Omental fat pad (tissue), 4 donors: ENCODE measurements at places on chromosomes 13 and 19. TPM values are rescaled to one million over a fixed set of nuclear protein-coding genes. Genes with fewer than 3 reads are reported as not detected.

The LILRB3 gene
- total RNA-seq = 11.7 TPM

The PDCD5 gene
- 96.9 TPM for total RNA-seq

The MATK gene
- 29.3 TPM for total RNA-seq

DNA sequence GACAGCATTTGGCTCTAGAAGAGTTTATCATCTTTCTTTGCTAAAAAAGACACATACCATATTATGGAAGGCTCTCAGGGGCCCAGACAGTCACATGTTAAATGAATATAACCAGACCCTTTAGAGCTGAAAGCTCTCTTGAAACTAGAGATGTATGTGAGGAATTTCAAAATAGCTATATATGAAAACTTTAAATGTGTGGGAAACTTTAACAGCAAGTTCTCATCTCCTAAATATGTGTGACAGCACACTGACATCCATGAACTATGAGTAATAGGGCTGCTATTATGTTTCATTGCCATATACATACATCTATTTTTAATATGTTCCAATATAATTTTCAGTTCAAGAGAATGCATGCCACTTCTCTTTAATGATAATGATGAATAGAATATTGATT, 509.5 kb downstream of the GPC6 start:
- DNase-seq = no peak

DNA sequence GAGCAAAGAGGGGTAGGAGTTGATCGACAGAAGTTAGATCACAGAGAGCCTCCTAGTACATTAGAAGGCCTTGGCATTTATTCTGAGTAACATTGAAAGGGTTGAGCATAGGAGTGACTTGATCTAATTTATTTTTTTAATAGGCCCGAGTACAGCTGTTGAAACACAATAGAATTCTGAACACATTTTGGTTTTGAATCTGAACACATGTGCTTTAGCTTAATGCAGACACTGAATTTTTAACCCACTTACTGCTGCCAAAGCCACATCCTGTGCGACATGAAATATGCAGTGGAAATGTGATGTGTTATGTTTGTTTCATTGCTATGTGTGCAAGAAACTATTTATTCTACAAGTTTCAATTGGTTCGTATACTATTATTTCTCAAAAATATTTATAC, 1505.9 kb downstream of the PCDH9 start:
- no peak for DNase-seq

The AP1M2 gene
- total RNA-seq = 1.8 TPM

DNA sequence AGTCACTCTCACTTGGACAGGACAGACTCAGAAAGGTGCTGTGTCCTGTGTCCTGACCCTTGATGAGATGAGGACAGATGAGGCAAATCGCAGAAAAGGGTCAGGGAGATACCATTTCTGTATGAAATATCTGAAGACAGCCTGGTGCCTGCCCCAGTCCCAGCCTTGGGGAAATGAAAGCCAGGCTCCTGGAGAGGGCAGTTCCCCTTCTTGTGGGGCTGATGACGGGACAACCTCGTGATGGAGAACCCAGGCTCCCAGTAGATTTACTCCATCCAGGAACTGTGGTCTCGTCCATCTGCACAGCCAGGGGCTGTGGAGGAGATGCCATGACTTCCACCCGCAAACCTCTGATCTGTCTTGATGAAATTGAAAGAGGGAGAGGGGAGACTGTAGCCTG, 13.8 kb downstream of the LILRB1 start:
- DNase-seq = no peak

DNA sequence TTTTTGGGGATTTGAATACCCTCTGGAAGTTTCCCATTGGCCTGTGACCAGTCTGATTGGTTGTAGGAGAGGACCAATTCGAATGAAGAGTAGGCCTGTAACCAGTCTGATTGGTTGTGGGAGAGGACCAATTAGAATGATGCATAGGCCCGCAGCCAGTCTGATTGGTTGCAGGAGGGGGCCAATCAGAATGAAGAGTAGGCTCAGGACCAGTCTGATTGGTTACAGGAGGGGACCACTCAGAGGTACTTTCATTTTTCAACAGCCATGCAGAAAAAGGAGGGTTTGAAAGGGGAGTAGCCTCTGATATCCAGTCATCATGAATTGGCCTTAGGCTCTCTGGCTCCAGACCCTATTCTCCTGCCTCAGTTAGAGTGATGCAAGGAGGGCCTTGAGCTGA, 30.4 kb upstream of the SLC1A5 start:
- no peak for DNase-seq

The ZNF526 gene
- 6.0 TPM for total RNA-seq

DNA sequence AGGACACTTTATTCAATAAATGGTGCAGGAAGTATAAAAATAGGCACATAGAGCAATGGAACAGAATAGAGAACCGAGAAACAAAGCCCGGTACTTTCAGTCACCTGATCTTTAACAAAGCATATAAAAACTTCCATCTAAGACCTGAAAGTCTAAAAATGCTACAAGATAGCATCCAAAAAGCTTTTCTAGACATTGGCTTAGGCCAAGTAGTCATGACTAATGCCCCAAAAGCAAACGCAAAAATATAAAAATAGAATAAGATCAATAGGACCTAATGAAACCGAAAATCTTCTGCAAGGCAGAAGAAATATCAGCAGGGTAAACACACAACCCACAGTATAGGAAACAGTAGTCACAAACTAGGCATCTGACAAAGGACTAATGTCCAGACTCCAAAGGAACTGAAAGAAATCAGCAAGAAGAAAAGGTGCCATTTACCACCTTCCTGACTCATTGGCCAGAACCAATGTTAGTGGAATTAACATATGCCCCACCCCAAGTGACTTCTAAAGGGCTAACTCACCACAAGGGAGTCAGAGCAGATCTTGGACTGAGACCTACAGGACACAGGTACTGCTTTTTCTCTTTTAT, 40.8 kb upstream of the CEACAM21 start:
- DNase-seq = no peak

GRCh38 chr19:35093430-35093829, 22.2 kb upstream of the FXYD3 start:
- DNase-seq = no peak
